ENCODE measurements at places on chromosomes 5 and 9.

- no peak for DNase-seq
These were observed 663.6 kb upstream of the ZNF608 start for GRCh38 chr5:125409861-125410536.

DNA sequence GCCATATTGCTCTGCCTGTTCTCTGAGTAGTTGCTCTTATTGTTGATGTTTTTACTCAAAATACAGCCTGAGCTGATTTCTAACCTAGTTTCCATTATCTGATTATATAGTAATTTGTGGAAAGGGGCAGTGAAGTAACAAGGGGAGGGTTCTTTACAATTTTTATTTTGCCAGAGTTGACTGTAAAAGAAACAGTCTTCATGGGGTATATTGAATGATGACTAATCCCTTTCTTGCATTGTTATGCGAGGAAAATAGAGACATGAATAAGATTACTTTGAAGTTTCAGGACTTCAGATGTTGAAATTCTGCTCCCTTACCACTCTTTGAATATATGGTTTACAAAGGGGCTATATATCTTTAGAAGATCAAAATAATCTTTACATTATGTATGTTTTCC is 9.1 kb upstream of the LRRC70 start:
- DNase-seq = no peak

GRCh38 chr5:65855766-65856315 is 70.5 kb upstream of the ERBIN start:
- no peak for DNase-seq

GRCh38 chr5:24854350-24854749 is 209.6 kb upstream of the CDH10 start:
- DNase-seq = no peak
